ENCODE measurements at places on chromosomes 5 and 9. TPM values are rescaled to one million over a fixed set of nuclear protein-coding genes. Genes with fewer than 3 reads are reported as not detected.

- no peak for DNase-seq
Observed at GRCh38 chr5:67267512-67268216, 71.1 kb upstream of the CD180 start.

Gene ANKRA2
- total RNA-seq, result 10.2 TPM

Gene FLT4
- total RNA-seq, result not detected

Gene TGFBI
- total RNA-seq, result 131 TPM

- no peak for DNase-seq
Observed at GRCh38 chr5:142697356-142698255, 11.7 kb upstream of the FGF1 start.

GRCh38 chr9:33197279-33198152, 30.4 kb upstream of the B4GALT1 start:
- DNase-seq, result no peak

DNA sequence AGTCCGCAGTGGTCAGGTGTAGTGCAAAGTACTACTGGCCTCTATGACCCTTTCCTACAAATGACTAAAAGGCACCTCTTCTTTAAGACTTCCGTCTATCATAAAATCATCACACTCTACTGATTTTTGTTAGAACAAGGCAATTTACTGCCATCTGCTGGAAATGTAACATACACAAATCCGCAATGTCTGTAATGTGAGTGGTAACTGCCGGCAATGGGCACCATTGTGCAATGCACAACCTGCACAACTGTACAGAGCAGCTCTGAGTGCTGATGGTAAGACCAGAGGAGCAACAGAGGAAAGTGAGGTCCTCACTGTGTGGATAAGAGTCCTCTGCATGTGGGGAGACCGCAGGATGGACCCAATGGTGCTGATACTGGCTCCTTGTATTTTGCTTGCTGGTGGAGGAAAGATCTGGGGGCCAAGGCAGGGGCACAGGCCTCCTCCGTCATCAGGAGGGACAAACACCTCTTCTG, 103.7 kb downstream of the ATPSCKMT start:
- DNase-seq, result no peak

GRCh38 chr9:108056805-108057386, 567.3 kb upstream of the KLF4 start:
- no peak for DNase-seq

- DNase-seq, result no peak
Observed at GRCh38 chr5:149799119-149799623, 69.1 kb downstream of the PPARGC1B start.

DNA sequence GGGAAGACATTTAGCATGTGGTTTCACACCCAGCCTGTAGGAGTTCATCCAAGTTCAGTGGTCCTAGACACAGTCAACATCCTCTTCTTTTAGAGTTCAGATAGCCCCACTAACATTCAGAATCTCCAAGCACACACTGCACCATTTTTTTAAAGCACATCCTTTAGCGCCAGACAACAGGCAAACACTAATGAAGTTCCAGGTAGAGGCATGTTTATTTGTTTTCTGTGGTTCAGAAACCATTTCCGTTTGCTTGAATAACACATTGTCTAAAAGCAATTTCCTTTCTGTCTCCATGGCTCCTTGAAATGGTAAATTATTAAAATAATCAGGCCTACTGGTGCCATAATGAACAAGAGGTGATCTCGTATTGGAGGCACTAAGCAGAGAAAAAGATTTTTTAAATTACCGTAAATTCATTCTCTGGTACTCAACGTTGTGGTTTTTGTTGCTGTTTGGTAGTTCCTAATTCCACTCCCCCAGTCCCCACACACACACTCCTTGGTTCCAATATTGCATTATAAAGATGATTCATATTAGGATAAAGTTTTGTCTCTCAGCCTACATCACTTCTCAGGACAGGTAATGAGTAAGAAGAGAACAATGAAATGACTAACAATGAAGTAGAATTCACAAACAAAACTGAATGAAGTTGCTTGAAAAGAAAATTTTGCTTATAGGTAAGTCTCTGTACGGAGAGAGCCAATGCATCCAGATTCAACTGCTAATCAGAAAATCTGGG, 153.1 kb downstream of the PCSK1 start:
- DNase-seq, result no peak

DNA sequence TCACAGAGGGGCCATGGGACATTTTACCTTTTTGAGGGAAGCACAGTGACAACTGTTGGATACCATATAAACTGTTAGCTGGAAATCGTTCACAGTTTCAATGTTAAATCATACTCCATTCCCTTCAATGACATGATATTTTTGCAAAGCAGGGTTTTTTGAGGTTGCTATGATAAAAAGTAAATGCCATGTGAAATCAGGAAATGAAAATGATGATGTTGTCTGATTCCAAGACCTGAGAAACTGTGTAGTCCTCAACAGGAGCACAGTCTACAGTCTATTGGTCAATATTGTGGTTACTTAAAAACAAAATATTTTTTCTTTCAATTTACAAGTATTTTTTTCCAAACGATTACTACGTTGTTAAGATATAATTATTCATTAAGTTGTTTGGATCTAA, 24.0 kb upstream of the ADAM19 start:
- DNase-seq, result no peak

DNA sequence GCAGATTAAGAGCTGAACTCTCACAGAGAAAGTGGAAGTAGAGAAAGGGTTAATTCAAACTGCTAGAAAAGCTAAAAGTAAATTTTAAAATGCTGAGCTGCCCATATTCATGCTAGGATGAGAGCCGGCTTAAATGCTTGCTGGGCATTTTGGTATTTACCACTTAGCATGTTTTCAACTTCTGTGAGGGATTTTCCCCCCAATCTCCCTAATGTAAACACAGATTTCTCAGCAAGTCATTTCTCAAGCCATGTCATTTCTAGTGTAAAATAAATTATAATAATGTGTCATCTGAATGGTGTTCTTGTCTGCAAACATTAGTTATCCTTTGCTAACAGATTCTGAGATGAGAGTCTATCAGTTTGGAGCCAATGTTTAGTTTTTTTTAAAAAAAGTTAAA, 22.3 kb downstream of the RPS23 start:
- DNase-seq, result no peak

GRCh38 chr9:127856094-127856728, 1.8 kb upstream of the ENG start:
- DNase-seq, result no peak

- DNase-seq, result no peak
Observed at GRCh38 chr9:104769655-104770054, 5.7 kb downstream of the NIPSNAP3B start.

Gene PCA3
- total RNA-seq, result not detected

DNA sequence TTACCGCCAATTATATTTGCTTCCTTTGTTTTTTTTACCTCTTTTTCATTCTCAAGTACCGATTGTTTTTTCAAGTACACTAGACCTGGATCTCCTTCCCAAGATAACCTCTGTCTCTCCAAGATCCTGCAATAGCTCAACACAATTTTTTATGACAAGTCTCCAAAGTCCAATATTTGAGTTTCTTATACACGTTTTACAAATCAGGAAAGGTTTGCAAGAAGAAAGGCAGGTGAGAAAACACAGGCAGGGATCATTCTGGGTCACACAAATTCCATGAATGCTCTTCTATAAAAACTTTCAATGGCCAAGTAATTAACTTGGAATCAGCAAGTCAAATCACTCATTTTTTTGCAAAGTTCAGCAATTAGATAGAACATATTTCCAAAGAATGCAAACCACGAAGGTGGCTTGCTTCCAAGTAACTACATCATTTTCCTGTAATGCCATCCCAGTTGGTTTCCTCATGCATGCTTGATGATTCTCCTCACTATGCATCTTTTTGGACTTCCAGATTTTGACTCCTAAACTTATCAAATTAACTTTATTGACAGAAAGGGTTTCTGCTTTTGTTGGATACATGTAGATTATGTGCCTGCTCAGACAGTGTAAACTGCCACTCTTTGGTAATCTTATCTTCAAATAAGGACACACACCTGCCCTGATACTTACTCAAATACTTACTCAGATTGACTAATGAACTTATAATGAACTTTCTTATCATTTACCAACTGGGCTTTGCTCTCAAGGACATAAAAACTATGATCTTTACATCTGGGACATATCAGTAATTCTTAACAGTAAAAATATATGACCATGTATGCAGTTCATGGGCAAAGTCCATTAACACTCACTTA, 24.7 kb upstream of the IFNE start:
- DNase-seq, result peak; percentile 35

GRCh38 chr5:151692312-151692711, 5.6 kb upstream of the SPARC start:
- no peak for DNase-seq

Gene FGFR4
- total RNA-seq, result 186 TPM

DNA sequence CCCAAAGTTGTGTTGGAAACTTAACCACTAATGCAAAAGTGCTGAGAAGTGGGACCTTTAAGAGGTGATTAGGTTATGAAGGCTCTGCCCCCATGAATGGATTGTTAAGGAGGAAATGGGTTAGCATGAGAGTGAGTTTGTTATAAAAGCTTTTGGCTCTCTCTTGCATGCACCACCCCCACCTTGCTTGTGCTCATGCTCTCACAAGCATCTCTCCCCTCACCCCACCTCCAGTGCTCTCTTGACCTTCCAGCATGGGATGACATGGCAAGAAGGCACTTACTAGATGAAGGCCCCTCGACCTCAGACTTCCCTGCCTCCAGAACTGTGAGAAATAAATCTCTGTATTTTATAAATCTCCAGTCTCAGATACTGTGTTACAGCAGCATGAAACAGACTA, 52.8 kb downstream of the RICTOR start:
- DNase-seq, result no peak
